ENCODE measurements at places on chromosomes 12 and 14.

- no peak for DNase-seq
Observed at GRCh38 chr12:108211157-108211556, 82.1 kb downstream of the WSCD2 start.

- DNase-seq = peak; percentile 99
Observed at GRCh38 chr14:32201816-32202490, at the start of gene RNU6-7. Gene RNU6-7 (plus strand): TSS chr14:32202045.

DNA sequence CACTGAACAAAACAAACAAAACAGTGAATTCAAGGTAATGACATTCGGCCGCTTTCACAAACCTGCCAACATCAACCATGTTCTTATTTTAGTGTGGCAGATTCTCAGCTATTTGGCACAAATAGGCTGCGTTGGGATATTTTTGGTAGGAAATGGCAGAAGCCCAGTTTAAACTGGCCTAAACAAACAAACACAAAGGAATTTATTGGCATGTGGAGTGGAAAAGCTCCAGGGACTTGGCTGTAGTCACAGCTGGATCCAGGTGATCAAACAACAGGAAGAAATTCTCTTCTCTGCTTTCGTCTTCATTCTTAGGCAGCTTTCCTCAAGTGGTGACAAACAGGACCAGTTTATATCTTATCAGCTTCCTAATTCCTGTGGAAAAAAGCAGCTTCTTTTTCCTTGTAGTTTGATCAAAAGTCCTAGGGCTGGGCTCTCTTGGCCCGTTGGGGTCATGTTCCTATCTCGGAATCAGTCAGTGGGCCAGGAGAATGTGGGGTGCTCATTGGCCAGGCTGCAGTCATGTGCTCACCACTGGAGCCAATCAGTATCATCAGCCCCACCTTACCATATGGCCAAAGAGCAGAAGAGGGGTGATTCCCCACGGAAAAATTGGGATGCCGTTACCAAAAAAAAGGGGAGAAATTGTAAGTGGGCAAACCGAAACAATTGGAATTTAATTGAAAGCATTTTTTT, 22.6 kb downstream of the C12orf75 start:
- peak; percentile 45 for DNase-seq

DNA sequence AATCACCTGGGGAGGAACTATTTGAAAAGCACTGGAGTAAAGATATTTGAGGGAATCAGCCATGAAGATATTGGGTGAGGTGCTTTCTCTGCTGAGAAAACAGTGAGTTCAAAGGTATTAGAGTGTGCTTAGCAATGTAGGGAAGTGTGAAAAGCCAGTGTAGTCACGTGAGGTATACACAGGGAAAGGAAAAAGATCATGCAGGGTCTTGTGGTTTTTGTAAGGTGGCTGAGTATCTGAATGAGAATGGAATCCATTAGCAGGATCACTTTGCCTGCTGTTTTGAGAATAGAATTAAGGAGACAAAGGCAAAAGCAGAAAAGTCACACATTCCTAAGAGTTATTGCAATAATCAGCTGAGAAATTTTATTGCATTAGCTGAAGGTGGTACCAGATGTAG, 193.0 kb downstream of the PIK3C2G start:
- no peak for DNase-seq

DNA sequence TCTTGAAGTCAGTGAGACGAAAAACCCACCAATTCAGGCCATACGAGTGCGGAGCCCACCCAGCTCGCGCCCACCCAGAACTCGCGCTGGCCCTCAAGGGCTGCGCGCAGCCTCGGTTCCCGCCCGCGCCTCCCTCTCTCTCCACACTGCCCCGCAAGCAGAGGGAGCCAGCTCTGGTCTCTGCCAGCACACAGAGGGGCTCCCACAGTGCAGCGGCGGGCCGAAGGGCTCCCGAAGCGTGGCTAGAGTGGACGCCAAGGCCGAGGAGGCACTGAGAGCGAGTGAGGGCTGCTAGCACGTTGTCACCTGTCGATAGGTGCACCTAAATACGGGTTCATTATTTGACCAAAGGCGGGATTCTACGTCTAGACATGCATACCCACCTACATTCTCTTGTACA, 2.2 kb upstream of the CDKN3 start:
- no peak for DNase-seq

GRCh38 chr14:75521415-75522199, 662 bp upstream of the BATF start:
- DNase-seq = no peak

- DNase-seq = no peak
Observed at GRCh38 chr12:118150625-118151024, 14.7 kb downstream of the PEBP1 start.

DNA sequence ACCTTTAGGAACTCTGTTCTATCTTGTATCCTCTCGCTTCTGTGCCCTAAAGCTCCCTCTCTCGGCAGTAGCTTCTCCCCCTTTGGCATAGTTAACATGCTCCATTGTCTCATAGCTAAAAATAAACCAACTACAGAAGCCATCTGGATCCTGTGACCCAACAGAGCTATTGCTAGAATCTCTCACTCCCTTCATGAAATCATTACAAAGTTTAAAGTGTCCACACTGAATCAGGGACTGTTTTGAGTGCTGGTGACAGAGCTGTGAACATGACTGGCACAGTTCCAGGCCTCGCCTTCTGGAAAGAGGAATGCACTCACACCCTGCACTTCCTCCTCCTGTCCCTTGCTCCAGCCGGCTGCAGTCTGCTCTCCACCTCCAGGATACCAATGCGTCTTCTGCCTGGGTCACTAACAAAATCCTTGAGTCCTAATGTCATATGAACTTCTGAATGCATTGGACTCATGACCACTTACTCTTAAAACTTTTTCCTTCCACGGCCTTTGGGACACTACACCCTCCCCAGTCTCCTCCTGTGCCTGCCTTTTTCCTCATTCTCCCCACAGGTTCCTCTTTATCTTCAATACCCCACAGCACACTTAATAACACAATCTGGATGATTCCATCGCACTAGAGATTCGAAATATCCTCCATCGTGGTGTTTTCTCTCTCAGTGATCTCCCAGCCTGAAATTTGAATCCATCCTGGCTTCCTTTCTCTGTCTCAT, 13.2 kb downstream of the PLBD1 start:
- DNase-seq = peak; percentile 7

DNA sequence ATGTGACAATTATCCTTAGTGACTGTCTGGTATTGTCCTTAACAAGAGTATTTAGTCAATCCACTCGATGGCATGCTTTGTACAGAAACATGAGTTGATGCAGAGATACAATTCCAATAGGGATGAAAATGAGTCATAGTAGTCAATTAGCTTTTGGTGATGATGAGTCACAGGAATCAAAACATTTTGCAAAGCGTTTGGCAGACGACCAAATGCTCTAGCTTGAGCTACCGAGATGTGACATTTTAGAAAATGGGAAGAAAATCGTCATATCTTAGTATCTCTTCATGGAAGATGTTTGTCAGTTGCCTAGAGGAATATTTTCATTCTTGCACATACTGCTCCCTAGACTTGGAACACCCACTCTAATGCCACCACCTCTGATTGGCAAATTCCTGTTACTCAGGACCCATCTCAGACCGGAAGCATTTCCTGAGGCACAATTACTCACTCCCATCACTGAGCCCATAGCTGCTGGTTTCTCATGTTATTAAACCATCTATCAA, 95.0 kb downstream of the LMNTD1 start:
- DNase-seq = no peak

GRCh38 chr14:81392976-81393643, 7.0 kb downstream of the STON2 start:
- DNase-seq = no peak

DNA sequence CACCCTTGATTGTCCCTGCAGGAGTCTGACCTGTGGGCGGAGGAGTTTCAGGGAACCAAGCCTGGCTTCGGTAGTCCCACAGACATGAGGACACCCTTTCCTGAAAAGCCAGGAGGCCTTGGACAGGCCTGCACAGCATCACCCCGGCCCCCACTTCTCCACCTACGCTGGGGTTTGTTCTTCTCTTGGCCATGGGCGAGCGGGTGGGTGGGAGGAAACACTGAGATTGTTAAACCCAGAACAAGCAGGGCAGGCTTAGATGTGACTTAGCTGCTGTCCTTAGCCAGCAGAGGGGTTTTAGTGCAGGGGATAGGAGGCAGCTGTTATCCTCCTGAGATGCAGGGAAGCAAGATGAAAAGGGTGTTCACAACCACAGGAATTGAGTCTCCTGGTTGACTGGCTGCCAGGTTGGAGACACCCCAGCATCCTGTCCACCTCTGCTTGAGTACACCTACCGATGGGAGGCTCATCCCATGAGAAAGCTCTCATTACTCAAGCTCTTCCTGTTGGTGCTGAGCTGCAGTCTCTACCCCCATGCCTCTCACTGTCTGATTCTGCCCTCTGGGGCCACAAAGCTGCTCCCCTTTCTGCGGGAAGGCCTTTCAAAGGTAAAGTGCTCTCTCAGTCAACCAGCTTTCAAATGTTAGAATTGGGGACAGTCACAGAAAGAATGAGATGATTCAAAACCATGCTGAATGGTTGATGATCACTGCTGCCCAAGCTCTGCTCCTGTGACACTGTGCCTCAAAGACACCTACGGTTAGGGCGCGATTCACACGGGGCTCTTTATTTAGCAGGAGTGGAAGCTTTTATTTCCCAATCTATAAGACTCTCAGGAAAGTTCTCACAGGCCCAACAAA, 86.3 kb downstream of the IRF2BPL start:
- DNase-seq = no peak

DNA sequence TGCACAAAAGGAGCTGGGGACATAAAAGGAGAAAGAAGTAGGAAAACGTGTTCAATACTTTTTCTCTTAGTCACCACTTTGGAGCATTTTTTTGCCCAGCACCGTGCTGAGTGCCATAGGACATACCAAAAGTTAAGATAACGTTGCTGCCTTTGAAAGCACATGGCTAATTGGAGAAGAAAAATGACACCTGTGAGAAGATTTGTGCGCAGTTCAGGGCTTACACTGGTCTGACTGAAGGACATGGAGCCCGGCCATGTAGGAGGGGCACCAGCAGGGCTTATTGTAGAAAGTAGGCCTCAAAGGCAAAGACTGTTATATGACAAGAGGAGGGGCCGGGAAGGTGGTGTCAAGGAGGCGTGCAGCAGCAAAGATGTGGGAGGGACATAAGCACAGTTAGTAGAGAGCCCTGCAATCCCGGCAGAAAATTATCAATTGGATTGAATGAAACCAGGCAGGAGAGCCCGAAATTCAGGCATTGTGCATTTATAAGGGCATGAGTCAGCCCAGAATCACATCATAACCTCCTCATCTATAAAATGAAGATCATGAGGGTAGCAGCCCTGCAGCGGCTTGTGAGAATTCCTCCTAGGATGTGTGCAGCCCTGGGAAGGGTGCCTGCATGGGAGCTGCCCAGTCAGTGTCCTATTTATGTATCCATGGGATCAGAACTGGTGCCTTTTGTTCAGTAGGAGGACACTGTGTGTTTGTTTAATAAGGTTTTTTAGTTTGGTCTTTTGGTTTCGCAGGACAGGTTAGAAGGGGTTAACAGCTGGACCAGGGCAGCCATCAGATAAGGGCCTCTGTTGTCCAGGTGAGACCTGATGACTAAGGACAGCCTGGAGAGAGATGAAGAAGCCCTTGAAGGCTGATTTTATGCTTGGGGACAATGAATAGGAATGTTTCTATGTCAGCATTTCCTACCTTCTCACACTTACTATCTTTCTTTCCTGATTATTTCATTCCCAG, 122.4 kb downstream of the GPR135 start:
- no peak for DNase-seq

DNA sequence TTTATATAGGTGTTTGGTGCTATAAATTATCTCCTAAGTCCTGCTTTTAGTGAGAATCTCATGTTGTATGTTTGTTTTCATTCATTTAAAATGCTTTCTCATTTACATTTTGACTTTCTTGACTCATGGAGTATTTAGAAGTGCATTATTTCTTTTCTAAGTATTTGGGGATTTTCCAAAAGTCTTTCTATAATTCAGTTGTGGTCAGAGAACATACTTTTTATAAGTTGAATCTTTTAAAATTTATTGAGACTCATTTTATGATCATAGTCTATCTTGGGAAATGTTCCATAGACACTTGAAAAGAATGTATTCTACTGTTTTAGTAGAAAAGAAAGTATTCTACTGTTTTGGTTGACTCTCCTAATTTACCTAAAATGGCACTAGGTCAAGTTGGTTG, 168.2 kb downstream of the AKAP6 start:
- no peak for DNase-seq

GRCh38 chr14:96501217-96501739, 904 bp upstream of the PAPOLA start:
- DNase-seq = no peak

DNA sequence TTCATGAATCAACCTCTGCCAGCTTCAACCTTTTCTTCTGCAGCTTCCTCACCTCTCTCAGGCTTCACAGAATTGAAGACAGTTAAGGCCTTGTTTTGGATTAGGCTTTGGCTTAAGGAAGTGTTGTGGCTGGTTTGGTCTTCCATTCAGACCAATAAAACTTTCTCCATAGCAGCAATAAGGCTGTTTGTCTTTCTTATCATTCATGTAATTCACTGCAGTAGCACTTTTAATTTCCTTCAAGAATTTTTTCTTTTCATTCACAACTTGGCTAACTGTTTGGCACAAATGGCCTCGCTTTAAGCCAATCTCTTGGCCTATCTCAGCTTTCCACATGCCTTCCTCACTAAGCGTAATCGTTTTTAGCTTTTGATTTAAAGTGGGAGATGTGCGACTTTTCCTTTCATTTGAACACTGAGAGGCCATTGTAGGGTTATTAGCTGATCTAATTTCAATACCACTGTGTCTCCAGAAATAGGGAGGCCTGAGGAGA, 229.5 kb downstream of the IPO8 start:
- no peak for DNase-seq

- no peak for DNase-seq
Observed at GRCh38 chr14:103095210-103095778, 769 bp downstream of the EXOC3L4 start.

DNA sequence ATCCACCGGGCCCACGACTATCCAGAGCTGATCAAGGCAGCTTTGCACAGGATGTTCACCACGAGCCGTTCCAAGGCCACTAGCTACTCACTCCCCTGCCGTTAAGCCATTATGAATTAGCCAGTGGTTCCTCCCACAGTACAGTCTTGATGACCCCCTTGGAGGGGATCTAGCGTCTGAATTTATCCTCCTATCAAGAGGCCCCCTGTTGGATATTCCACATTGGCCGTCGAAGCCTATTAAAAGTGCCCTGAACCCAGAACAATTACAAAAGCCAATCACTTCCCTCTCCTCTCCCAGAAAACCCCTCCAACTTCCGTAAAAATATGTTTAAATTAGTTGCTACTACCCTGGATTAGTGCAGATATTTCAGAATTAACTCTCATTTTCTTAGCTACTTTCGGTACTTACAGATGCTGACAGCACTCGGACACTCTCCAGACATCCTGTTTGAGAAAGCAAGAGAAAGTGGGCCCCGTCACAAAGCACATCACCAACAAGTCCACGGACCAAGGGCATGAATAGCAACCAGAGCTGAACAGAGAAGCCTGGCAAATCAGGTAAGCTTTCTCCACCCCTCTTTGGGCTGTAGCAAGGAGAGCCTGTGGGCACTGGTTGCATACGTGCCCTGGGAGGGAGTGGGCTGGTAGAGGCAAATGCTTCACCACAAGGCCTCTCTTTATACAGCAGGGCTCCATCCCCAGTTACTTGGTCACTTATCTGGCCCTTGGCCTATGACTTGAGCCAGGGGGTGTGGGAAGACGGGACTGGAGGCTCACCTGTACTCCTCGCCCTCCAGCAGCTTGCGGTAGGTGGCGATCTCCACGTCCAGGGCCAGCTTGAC, 5.3 kb downstream of the KRT3 start:
- no peak for DNase-seq

Data from NCI-H2029 treated with DMSO at 0.1 percent for 48 hours (cell line).